ENCODE measurements at places on chromosomes 2 and 18. TPM values are rescaled to one million over a fixed set of nuclear protein-coding genes. Genes with fewer than 3 reads are reported as not detected.

DSG4 gene
- total RNA-seq: not detected

RAD51AP2 gene
- not detected for total RNA-seq

AQP12A gene
- not detected for total RNA-seq

B3GNT7 gene
- 151 TPM for total RNA-seq

RANBP2 gene
- 134 TPM for total RNA-seq

RFTN2 gene
- not detected for total RNA-seq

KCNG2 gene
- total RNA-seq: not detected

SALL3 gene
- not detected for total RNA-seq

LRP2 gene
- not detected for total RNA-seq

UPP2 gene
- not detected for total RNA-seq

PRSS56 gene
- total RNA-seq: not detected

DOK1 gene
- total RNA-seq: 17.4 TPM

IL36A gene
- not detected for total RNA-seq

MEMO1 gene
- total RNA-seq: 51.7 TPM

CLHC1 gene
- 14.9 TPM for total RNA-seq

GKN2 gene
- not detected for total RNA-seq

LCT gene
- total RNA-seq: not detected

CLEC4F gene
- total RNA-seq: 0.33 TPM

FAM237A gene
- total RNA-seq: not detected

RAMP1 gene
- total RNA-seq: 11.0 TPM

TEKT4 gene
- not detected for total RNA-seq

RNF103 gene
- total RNA-seq: 52.9 TPM

RFX8 gene
- not detected for total RNA-seq

GAD1 gene
- not detected for total RNA-seq

TMEM37 gene
- not detected for total RNA-seq

CXXC1 gene
- 153 TPM for total RNA-seq

Data from natural killer cell (primary cell).